ENCODE measurements at places on chromosomes 3 and 15.

DNA sequence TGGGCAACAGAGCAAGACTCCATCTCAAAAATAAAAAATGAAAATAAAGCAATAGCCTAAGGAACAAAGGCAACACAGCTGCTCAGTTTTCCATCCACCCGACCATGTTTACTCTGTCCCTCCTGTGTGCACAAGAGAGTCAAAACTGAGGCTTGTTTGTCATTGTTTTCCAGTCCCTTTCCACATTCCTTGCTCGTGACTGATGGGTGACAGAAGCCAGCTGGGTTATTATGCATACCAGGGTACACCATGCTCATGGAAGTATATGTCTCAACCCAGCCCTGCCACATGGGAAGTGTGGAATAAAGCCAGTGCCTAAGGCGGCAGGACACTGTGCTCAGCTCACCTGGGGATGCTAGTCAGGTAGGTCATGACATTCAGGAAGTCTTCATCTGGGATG lies 49.5 kb downstream of the MCF2L2 start:
- DNase-seq, result no peak

DNA sequence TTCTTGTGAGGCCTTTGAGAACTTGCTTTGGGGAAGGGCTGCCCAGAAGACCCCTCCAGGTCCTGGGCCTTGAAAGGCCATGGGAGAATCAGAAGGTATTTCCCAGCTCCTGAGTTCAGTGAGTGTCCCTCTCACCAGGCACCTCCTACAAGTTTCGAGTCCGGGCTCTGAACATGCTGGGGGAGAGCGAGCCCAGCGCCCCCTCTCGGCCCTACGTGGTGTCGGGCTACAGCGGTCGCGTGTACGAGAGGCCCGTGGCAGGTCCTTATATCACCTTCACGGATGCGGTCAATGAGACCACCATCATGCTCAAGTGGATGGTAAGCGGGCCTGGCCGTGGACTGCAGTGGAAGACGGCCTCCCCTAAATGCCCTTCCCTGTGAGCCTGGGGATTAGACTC lies 68.3 kb downstream of the BOC start:
- no peak for DNase-seq

DNA sequence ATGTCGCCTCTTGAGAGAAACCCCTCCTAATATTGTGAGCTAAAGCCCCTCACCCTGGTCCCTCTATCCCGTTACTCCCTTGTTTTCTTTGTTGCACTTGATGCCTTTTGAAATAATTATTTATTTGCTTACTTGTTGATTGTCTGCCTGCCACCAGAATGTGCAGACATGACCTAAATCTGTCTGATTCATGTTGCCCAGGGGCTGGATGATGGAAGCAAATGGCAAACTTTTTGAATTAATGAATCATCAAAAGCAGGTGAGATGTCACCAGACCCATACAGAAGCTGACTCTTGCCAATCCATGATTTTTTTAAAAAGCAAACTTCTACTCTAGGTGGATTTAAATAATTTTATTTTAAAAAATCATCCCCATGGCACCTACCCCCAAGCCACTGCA lies 49.3 kb downstream of the GRIP2 start:
- DNase-seq, result no peak

- no peak for DNase-seq
Measured at GRCh38 chr3:141828890-141829289, 47.6 kb upstream of the ATP1B3 start.

DNA sequence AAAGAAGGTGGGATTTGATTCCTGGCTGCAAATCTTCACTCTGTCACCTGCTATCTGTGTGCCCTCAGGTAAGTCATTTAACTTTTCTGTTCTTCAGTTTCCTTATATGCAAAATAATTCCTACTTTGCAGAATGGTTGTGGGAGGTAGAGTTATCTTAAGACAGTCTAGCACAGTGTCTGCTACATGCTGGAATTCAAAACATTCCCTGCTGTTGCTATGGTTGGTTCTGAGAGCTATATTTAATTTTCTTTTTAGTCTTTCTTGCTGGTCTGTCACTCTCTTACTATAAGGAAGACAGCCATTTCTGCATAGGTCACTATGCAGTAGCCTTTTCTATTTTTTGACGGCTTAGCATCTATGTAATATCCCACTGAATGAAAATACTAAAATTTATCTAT lies 4.0 kb upstream of the ADPGK start:
- DNase-seq, result no peak

GRCh38 chr15:38608682-38609081 lies 44.1 kb upstream of the RASGRP1 start:
- DNase-seq, result no peak

DNA sequence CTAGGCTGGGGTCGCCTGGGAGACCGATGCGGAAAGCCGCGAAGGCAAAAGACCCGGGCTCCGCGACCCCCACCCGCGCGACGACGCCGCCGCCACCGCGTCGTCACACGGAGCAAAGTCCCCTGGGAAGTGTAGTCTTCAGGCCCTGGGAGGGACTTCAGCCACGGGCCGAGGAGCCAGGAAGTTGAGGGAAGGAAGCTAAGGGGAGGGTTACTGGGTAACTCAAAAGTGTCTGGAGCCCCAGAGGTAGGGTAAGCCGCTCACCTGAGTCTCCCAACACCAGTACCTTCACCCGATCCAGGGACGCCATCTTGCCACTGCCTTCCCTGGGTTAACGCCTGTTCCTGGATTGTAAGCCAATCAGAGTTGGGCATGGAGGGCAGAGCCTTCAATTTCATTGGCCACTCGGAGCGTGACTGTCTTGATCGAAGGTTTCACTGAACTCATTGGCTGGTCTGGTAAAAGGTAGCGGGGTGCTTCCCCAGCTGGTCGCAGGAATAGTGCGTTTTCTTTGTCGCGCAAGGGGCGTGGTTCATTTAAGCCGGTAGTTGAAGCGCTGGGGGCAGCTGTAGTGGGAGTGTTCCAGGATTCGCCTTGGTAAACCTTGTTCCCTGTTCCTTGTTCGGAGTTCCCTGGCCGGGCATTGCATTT lies at the start of the genes GTF2E1 and RABL3:
TSS of gene GTF2E1 (plus strand) at position 547 of the 651 bp plus-strand sequence. CDS start 7,809 bp downstream, outside the sequence.
TSS of gene RABL3 (minus strand) at position 319 of the 651 bp plus-strand sequence. CDS start at position 310, 9 bp downstream.
- peak; percentile 92 for DNase-seq
